Activated naive CD8-positive, alpha-beta T cell treated with anti-CD3 and anti-CD28 coated beads for 36 hours (primary cell): ENCODE measurements at places on chromosomes 6 and 20. TPM values are rescaled to one million over a fixed set of nuclear protein-coding genes. Genes with fewer than 3 reads are reported as not detected.

DNA sequence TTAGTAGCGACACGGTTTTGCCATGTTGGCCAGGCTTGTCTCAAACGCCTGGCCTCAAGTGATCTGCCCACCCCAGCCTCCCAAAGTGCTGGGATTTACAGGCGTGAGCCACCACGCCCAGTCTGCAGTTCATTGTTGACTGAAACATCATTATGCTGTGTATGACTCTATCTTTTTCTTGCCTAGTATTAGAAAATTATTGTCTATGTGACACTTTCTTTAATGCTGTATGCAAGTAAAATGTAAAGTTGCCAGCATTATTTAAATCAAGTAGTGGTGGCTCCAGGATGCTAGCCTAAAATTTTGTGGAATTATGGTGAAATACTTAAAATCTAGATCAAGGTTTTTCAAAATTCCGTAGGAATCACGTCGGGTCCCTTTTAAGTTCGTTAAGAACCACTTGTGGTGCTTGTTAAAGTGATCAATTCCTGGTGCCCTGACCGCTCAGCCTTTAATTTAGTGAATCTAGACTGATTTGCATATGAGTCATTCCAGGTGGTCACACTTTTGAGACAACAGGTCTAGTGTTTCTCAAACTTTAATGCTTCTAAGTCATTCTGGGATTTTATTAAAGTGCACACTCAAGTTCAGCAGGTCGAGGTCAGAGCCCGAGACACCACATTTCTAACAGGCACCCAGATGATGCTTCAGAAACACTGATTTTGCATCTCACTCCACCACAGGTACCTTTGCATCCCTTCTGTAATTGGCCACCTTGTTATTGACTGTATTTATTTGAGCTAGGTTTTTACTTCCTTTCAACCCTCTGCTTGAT is 132.6 kb upstream of the MTHFD1L start:
- H3K36me3 ChIP-seq = no peaks in the 10 kb centered on the region
- H3K4me1 ChIP-seq = no peaks in the 10 kb centered on the region

- H3K27me3 ChIP-seq = peaks cover 37% of the 10 kb centered on the region
- no peak within 1 kb of the TSS for H3K4me3 ChIP-seq
- no peaks in the 10 kb centered on the region for H3K36me3 ChIP-seq
- no peak for DNase-seq
Observed at GRCh38 chr6:52840763-52841585, at the start of gene GSTA5. TSS of gene GSTA5 (minus strand) at chr6:52840813.

- DNase-seq = no peak
- H3K4me1 ChIP-seq = no peaks in the 10 kb centered on the region
- H3K4me3 ChIP-seq = no peak overlapping the region
- H3K27me3 ChIP-seq = no peaks in the 10 kb centered on the region
- H3K27ac ChIP-seq = no peak overlapping the region
- peaks cover 14% of the 10 kb centered on the region for H3K36me3 ChIP-seq
Observed at GRCh38 chr6:142985281-142985680, 40.3 kb upstream of the HIVEP2 start.

DNA sequence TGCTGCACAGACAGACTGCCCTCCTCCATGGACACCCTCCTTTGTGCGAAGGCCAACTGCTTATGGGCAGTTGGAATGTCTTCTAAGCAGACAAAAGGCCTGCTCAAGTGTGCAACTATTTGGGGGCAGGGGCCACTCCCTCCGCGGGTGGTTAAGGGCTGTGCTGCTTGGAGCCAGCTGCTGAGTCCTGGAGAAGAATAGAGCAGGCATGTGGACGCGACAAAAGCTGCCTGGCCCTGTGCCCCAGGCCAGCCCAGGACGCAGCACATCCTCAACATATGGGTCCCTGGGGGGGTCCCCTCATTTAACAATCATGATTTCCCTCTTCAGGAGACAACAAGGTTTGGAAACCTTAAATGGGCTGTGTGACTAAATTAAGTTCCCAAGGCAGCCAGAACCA is 45.5 kb upstream of the ENTPD6 start:
- peaks cover 4% of the 10 kb centered on the region for H3K4me1 ChIP-seq
- DNase-seq = no peak
- H3K36me3 ChIP-seq = peaks cover 4% of the 10 kb centered on the region
- no peak overlapping the region for H3K4me3 ChIP-seq

DNA sequence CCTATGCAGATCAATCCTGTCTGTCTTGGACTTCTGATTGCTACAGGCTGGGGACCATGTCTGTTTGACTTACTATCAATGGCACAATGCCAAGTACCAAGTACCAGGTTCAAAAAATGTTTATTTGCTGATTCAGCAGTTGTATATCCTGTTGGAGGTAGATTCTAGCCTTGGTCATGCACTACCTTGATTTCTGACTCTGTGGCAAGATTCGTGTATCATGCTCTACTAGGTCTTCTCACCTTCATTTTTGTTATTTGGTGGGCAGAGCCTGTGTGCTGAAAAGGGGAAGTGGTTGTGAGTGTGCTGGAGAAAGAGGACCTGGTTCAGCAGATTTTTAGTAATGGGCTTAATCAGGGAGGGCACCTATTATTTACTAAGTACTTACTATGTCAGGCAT is 192.4 kb upstream of the MYLIP start:
- no peak overlapping the region for H3K4me3 ChIP-seq
- peaks cover 5% of the 10 kb centered on the region for H3K27me3 ChIP-seq
- no peak for DNase-seq
- H3K4me1 ChIP-seq = no peaks in the 10 kb centered on the region
- no peak overlapping the region for H3K27ac ChIP-seq

- peaks cover 21% of the 10 kb centered on the region for H3K36me3 ChIP-seq
- peaks cover 2% of the 10 kb centered on the region for H3K27me3 ChIP-seq
- no peak for DNase-seq
- H3K4me3 ChIP-seq = peak overlapping the region; percentile 61
- peak overlapping the region; percentile 90 for H3K27ac ChIP-seq
Observed at GRCh38 chr6:159047891-159048685, 3.3 kb upstream of the TAGAP start.

DNA sequence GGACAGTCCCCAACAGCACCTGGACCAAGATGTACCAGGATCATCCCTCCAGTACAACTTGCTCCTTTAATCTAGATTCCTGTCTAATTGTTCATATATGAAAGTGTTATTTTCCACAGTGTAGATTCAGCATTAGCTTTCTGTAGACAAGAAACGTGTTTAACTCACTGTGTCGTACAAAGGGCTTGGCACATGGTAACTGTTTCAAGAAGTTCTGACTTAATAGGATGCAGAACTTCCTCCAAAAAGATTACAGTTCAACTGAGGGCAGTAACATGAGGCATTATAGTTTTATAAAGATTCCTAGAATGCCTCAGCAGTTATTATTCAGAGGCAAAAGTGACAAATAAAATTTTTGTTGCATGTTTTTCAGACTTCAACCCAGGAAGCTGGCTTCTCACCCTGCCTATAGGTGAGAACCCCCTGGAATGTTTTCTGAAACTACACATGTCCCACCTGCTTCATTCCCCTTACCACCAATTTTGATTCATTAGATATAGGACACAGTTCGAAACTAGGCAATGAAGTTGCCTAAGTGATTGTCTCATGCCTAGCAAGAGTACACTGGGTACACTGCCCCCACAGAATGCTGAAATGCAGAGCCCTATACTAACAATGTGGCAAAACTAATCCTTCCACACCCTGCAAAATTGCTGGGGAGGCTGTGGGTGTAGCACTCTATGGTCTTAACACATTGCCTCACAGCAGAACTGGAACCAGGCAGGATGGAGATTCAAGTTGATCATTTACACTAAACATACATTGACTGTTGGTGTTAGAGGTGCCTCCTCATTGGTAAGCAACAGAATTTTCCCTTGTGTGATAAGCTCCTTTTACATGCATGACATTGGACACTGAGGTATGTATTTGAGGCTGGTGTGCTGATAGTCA is 22.6 kb upstream of the SH3BGRL2 start:
- no peak for DNase-seq
- no peaks in the 10 kb centered on the region for H3K27me3 ChIP-seq
- H3K4me1 ChIP-seq = peaks cover 2% of the 10 kb centered on the region
- H3K4me3 ChIP-seq = no peak overlapping the region
- H3K27ac ChIP-seq = no peak overlapping the region

GRCh38 chr6:43143235-43144128 is 27.6 kb upstream of the SRF start:
- H3K4me3 ChIP-seq = peak overlapping the region; percentile 47
- H3K27me3 ChIP-seq = no peaks in the 10 kb centered on the region
- H3K36me3 ChIP-seq = no peaks in the 10 kb centered on the region
- peak; percentile 86 for DNase-seq

GRCh38 chr6:116611056-116611455 is 5.2 kb upstream of the RSPH4A start:
- peaks cover 16% of the 10 kb centered on the region for H3K27me3 ChIP-seq
- H3K4me3 ChIP-seq = no peak overlapping the region
- peaks cover 4% of the 10 kb centered on the region for H3K36me3 ChIP-seq

Gene TMEM170B
- total RNA-seq = 2.0 TPM

Gene ADGRF4
- total RNA-seq = not detected

Gene SEMG1
- not detected for total RNA-seq
